ENCODE measurements at places on chromosomes 3 and 15.

DNA sequence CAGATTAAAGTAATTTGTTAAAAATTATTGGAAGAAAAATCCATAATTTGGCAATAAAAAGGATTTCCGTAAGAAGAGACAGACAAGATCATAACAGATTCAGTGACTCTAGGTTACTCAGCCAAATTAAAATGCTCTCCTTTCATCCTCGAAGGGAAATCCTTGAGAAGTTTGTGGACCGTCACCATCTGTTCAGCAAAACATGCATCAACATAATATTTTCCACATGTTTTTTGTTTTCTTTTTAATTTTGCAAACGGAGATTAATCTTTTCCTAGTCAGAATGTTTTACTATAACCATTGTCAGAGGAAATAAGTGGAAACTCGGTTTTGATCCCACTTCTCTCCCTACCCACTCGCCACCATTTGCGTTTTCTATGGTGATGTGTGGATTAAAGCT is 128.3 kb downstream of the TMCO5A start:
- DNase-seq, result no peak

- no peak for DNase-seq
Observed at GRCh38 chr3:10992943-10993728, 588 bp downstream of the SLC6A1 start.

DNA sequence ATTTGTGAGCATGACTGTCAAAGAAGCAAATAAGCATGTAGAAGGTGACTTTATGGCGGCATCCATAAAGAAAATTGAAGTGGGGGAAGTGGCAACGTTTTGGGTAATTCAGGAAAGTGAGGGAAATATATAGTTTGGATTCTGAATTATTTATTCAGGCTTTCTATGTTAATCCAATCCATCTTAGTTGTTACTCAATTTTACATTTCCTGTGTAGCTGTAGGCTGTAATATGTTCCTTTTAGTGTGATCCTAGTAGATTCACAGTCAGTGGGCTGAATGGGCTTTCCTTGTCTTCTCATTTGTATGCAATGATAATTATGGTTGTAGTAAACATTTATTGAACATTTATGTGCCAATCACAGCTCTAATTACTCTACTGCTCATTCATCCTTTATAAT is 654.1 kb downstream of the EDEM1 start:
- DNase-seq, result no peak

DNA sequence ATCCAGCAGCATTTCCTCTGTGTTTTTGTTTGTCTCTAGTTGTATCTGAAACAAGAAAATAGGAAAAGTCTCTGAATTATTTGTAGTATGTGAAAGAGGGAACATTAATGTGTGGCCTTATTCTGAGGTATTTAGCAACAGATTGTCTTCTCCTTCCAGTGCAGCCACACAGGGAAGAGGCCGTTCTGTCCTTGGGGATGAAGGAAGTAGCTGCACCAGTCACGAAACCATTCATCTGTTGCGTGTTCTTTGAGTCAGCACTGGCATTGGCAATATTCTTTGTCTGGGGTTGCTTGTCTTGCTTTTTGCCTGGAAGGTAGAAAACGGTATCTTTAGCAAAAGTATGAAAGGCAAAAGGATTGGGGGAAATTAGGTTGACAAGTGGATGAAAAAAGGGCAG is 91.6 kb downstream of the CDIN1 start:
- no peak for DNase-seq
